ENCODE measurements at places on chromosomes 5 and 9. TPM values are rescaled to one million over a fixed set of nuclear protein-coding genes. Genes with fewer than 3 reads are reported as not detected.

SPINK13 gene
- total RNA-seq: not detected

GRCh38 chr5:123708074-123708806 lies 196.3 kb downstream of the CSNK1G3 start:
- no peak for DNase-seq

DNA sequence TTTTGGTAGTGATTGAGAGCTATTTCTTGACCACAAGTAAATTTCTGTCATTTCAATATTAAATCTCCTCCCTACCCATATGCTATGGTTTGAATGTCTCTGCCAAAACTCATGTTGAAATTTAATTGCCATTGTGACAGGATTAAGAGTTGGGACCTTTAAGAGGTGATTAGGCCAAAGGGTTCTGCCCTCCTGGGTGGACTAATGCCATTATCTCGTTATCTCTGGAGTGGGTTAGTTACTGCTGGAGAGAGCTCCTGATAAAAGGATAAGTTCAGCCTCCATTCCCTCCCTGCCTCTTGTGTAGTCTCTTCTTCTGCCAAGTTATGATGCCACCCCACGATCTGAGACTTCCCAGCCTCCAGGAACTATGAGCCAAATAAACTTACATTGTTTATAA lies 3.6 kb upstream of the DRD1 start:
- DNase-seq: no peak

ZMYND19 gene
- total RNA-seq: 50.3 TPM
